ENCODE measurements at places on chromosomes 2 and 18.

GRCh38 chr18:22547807-22548561 lies 130.3 kb upstream of the CTAGE1 start:
- peak; percentile 67 for DNase-seq

DNA sequence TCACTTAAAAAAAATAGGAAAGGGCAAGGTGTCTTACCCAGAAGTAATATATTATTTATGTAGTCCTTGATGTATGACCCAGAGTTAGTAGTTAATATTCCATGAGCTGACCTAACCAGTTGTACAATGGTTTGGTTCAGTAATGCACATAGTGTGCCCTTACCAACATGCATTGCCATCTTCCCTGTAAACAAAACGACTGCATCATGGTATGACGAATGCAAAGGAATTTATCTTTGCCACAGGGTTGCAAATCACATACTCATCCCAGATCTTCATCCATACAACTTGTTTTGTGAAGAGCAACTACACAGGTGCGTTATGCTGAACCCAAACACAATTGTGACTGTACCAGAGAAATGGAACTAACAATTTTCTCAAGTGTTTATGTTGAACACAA lies 68.9 kb upstream of the ZSWIM2 start:
- DNase-seq = no peak

DNA sequence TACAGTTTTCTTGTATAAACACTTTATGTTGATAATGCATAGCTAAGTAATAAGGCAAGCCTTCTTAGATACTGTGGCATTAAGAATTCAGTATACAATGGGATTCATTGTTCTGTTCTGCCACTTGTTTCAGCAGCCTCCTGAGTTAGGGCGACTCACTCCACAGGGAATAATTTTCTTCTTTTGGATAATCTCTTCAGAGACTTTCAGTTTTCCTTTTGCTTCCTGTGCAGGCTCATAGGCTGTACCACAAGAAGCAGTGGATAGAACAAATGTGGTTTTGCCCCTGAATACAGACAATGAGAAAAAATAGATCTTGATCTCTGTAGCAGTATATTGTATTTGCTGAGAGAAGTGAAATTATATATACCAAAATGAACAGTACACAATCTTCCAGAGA lies 298.0 kb downstream of the ZNF407 start:
- no peak for DNase-seq

DNA sequence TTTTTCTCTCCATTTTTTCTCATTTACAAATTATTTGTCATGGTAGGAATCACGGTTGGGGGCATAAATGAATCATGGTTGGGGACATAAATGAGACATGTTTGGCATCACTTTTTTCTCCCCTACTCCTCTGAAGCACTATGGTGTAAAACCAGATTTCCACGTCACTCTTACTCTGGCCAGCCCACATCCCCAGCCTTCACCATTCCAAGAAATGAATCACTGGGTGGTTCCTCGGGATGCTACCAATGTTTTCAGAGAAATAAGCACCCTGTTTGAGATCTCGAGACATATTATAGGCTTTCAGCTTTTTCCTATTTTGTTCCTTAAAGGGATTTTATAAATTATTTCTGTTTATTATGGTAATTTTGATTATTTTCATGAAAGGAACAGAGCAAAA lies 155.0 kb upstream of the SLC8A1 start:
- DNase-seq = no peak

GRCh38 chr18:25223899-25224886 lies 127.8 kb downstream of the ZNF521 start:
- DNase-seq = no peak

DNA sequence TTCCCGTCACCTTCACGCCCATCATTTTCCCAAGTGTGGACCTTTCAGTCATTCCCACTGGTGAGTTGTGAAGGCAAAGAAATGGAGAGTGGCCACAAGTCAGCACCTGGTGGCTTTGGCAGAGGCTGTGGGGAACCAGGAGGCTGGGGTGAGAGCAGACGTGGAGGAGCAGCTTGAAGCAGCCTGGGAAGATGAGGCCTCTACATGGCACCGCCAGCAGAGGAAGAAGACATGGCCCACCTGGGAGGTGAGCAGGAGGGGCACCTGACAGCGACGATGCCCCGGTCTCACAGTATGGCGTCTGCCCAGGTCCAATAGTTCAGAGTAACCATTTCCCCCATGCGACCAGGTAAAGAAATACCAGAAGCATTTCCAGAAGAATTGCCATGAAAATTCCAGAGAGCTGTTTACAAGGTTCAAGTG lies 69.0 kb downstream of the TPO start:
- DNase-seq = no peak

GRCh38 chr2:205561441-205561840 lies 120.9 kb upstream of the NRP2 start:
- DNase-seq = no peak

- DNase-seq = no peak
Measured at GRCh38 chr2:23626701-23627230, 241.8 kb downstream of the KLHL29 start.

- DNase-seq = no peak
Measured at GRCh38 chr2:99278793-99279291, 22.2 kb downstream of the LYG1 start.

- no peak for DNase-seq
Measured at GRCh38 chr18:12233378-12233777, 20.8 kb upstream of the CIDEA start.

GRCh38 chr2:25215232-25215631 lies 46.9 kb upstream of the POMC start:
- no peak for DNase-seq

- no peak for DNase-seq
Measured at GRCh38 chr2:166665991-166666940, 172.2 kb upstream of the SCN7A start.

GRCh38 chr2:54456362-54456611 lies 160 bp downstream of the SPTBN1 start:
- no peak for DNase-seq

- DNase-seq = peak; percentile 44
Measured at GRCh38 chr2:222298311-222299150, at the start of gene PAX3. PAX3 (minus strand) TSS chr2:222298998; CDS start chr2:222298615, 383 bp downstream.

- DNase-seq = no peak
Measured at GRCh38 chr2:190843890-190844699, 36.5 kb upstream of the GLS start.

- DNase-seq = no peak
Measured at GRCh38 chr18:38221476-38222100, 656.0 kb upstream of the CELF4 start.
